ENCODE measurements at places on chromosomes 11 and 22.

GRCh38 chr11:80816966-80817365 lies 1376.1 kb upstream of the TENM4 start:
- no peak for DNase-seq

DNA sequence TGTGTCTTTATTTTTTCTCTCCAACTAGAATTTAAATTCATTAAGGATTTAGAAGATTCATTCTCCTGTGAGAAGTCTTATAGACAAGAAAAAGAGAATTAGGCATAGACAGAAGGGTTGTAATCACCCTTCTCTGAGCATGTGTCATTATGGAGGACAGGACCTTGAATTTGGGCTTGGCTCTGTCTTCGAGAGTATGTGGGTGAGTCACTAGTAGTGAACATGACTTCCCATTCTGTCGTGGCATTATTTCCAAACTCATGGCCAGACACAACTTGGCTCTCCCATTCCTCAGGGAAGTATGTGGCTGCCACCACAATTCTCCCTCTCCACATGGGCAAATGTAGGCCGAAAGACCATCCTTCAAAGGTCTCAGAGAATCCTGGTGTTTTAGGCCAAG lies 14.3 kb upstream of the ANKK1 start:
- peak; percentile 50 for DNase-seq

- no peak for DNase-seq
Observed at GRCh38 chr11:119087747-119088241, 3.1 kb downstream of the HMBS start.

DNA sequence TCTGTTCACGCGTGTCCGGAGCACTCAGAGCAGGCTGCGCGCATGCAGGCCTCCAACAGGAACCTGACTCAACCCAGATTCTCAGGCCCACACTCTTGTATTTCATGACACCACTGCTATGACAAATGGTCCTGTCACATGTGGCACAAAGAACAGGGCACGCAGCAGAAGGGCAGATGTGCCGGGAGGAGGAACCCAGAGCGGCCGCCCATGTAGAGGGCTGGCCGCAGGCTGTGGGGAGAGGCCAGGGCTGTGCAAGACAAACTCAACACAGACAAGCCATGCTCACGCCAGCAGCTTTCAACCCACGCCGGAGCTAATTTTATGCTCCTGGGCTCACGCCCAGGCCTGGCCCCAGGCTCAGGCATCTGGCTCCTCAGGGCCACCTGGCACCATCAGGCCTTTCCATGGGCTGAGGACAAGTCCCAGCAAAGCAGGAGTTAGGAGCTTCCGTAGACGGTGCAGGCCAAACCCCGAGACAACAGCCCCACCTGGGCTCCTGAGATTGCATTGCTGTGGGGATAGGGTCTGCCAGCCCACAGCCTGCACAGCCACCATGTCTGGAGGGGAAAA lies 40.0 kb downstream of the DUSP8 start:
- DNase-seq, result peak; percentile 30

DNA sequence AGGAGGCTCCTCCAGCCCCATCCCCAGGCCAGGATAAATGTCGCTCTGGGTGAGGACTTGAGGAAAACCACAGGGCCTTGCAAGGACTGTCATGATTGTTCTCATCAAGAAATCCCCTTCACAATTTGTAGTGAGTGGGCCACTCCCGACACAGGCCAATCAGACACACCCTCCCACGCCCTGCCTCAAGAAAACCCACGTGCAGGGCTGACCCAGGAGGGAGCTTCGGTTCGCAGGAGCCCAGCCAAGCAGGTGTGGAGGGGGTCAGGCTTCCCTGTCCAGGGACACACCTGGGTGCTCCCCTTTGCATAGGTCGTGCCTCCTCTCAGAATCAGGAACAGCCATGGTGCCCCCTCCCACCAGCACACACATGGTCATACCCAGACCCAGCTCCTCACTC lies 43.2 kb downstream of the SHANK2 start:
- no peak for DNase-seq

DNA sequence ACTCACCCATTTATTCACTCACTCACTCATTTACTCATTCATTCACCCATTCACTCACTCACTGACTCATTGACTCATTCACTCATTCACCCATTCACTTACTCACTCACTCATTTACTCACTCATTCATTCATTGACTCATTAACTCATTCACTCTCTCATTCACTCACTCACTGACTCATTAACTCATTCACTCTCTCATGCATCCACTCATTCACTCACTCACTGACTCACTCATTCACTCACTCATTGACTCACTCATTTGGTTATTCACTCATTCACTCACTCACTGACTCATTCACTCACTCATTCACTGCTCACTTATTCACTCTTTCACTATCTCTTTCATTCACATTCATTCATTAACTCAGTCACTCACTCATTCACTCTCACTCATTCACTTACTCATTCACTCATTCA lies 2.5 kb upstream of the MUC5AC start:
- no peak for DNase-seq

DNA sequence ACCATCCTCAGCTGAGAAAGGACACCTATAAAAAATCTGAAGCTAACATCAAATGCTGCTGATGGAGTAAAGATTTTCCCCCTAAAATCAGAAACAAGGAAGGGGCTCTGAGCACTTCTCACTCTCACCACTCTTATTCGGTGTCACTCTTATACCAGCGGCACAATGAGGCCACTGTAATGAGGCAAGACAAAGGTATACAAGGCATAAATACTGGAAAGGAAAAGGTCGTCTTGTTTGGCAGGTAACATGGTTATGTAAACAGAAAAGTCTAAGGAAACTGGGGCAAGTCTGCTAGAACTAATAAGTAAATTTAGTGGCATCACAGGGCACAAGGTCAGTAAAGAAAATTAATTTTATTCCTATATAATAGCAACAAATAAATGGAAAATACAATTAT lies 8.1 kb upstream of the MOB2 start:
- no peak for DNase-seq

DNA sequence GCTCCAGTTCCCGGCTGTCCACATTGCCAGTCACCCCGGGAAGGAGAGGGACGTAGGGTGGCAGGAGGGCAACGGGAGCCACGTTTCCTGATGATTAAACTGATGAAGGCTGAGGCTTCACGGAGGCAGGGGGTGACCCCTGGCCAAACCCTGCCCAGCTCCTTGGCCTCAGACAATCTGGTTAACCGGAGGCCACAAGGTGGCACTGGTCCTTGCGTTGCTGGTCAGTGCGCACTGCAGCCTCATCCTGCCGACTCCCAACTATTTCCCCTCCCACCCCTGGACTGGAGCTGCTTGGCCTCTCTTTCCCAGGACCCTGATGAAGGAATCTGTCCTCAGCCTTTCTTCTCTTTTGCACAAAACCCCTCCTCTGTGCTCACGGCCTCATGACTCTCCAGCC lies 75.3 kb downstream of the PDE2A start:
- peak; percentile 38 for DNase-seq

DNA sequence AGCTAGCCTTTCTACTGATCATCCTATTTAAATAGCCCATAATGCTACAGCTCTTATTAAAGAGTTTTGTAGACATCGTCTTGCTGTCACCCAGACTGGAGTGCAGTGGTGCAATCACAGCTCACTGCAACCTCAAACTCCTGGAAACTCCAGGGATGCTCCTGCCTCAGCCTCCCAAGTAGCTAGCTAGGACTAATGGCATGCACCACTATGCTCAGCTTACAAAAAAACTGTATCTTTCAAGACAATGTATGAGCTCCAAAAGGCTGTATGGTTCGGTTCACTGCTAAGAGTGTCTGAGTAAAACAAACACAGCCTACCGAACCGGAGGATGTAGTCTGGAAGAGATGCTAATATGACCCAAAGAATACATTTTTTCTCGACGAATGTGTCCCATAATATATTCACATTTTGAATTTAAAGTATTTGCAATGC lies 2.6 kb downstream of the TAF1D start:
- peak; percentile 41 for DNase-seq

DNA sequence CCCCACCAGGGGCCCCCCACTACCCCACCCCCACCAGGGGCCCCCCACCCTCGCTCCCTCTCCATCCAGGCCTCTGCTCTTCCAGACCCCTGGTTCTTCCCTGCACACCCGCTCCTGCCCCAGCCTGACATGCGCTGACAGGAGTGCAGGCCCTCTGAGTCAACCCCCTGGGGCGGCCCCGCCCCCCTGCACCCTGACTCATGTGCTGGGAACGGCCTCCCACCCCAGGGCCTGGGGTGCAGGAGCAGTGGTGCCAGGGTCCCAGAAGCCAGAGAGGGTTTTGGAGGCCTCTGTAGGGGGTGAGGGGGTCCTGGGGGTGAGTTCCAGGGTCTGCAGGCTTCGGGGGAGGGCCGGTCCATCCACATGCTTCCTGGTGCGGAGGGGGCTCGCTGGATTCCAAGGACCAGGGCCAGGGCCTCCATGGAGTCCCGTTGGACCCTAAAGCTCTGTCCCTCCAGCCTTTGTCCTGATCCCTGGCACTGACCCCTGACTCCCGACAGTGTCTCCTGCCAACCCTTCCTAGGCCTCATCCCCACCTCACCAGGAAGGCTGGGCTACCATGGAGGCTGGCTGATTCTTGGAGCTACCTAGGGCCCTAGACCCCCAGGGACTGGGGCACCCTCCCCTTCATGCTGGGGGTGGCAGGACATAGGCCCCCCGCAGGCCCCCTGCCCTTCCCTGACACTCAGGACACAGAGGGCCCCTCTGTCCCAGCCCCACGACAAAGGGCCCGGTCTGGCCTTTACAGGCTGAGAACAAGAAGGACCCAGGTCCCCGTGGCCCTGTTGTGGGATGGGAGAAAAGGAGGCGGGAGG lies 583 bp upstream of the PKP3 start:
- peak; percentile 92 for DNase-seq

DNA sequence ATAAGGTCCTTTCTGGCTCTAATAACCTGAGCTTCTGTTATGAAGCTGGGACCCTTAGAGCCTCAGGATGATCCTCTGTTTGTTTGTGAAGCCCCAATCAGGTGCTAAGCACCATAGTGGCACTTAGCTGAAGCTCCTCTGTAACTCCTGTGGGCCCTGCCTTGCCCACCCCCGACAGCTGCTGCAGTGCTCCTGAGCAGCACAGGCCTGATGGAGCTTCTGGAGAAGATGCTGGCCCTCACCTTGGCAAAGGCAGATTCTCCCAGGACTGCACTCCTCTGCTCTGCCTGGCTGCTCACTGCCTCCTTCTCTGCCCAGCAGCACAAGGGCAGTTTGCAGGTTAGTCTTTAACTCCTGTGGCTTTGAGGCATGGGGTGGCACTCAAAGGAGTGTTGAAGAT lies 19.0 kb upstream of the CCDC134 start:
- DNase-seq, result no peak

DNA sequence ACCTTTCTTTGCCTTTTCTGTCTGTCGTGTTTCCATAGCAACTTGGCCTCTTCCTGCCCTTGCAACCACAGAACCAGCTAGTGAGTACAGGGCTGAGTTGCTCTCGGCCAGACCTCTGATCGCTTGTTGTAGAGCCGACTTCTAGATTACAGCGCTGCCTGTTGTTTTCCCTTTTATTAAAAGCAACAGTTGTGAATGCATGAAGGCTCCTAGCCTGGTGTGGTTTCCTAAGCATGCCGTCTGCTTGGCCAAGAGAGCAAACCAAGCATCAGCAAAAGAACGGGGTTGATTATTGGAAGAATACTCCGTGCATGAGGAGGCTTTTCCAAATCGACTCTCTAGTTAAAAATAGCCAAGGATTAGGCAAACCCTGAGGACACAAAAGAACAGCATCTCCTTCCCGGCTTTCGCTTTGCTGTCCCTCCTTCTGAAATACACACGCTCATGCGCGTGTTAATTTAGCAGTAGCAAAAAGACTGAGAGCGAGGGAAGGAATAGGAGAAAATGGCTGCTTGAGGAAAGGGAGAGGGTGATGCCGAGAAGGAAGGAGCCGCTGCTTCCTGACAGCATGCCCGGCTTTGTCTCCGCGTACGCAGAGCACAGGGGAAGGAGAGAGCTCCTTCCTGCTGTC lies 71.5 kb upstream of the TTC12 start:
- DNase-seq, result peak; percentile 47

- no peak for DNase-seq
Observed at GRCh38 chr11:130882138-130882551, 34.1 kb downstream of the SNX19 start.

DNA sequence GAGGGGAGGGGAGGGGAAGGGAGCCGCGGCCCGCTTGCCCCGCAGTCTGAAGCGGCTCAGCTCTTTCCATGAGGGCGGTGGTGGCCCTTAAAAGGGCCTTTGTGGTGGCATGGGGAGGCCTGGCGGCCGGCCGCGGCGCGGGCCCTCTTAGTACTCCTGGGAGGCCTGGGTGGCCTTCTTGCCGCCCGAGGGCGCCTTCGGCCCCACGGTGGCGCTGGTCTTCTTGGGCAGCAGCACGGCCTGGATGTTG lies 6.9 kb downstream of the DPAGT1 start:
- DNase-seq, result no peak

GRCh38 chr11:44219830-44220796 lies 89.8 kb downstream of the ALX4 start:
- no peak for DNase-seq

DNA sequence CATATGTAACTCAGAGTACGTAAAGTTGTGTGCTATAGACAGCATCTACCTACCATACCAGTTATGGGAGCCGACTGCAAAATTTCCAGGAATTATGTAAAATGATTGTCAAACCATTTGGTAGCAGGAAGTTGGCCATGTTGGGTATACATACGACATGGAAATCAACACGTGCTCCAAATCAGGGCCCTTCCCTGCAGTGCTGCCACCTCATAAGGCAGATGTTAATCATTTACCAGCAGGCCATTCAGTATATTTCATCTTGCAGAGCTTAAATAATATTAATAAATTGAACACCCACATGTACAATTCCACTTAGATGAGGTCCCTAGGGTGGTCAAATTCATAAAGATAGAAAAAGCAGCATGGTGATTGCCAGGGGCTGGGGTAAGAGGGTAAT lies 9.8 kb downstream of the MS4A18 start:
- no peak for DNase-seq

DNA sequence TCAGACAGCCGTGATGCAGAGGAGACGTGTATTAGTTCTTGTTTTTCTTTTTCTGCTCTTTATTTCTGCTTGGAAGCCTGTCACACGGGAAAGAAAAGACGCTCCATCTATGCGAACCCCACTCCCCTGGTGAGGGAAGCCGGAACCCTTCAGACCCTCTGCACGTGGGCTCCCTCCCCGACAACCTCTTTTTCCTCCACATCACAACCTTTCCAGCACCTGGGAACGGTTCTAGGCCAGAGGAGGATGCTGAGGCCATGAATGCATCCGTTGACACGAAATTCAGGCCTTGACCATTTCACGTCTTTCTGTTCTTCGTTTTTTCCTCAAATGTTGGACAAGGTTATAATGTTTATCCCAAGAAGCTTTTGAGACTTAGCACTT lies 85.3 kb upstream of the WNT7B start:
- no peak for DNase-seq

DNA sequence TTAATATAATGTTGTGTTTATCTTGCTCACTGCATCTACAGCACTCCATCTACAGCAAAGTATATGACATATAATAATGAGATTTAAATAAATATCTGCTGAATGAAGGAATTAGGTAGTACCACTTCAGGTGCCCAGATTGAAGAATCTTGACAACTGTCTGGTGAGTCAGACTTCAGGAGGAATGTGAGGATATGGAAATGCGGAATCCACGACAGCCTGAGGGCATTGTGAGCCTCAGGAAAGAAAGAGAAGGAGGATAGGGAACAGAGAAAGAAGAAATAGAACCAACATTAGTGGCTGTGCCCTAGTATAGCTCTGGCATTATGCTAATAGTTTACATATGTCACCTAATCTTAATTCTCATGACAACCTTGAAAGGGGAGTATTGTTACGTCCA lies 304.4 kb downstream of the AASDHPPT start:
- peak; percentile 60 for DNase-seq

- no peak for DNase-seq
Observed at GRCh38 chr11:20611892-20612291, 12.5 kb downstream of the SLC6A5 start.

GRCh38 chr22:36291831-36292740 lies 39.2 kb downstream of the APOL1 start:
- DNase-seq, result no peak

- DNase-seq, result no peak
Observed at GRCh38 chr11:34280945-34281872, 76.6 kb downstream of the ABTB2 start.
